NCI-H82 (cell line): ENCODE measurements at places on chromosomes 1 and 21.

GRCh38 chr1:175919001-175919400 is 175.6 kb upstream of the TNR start:
- DNase-seq: no peak

DNA sequence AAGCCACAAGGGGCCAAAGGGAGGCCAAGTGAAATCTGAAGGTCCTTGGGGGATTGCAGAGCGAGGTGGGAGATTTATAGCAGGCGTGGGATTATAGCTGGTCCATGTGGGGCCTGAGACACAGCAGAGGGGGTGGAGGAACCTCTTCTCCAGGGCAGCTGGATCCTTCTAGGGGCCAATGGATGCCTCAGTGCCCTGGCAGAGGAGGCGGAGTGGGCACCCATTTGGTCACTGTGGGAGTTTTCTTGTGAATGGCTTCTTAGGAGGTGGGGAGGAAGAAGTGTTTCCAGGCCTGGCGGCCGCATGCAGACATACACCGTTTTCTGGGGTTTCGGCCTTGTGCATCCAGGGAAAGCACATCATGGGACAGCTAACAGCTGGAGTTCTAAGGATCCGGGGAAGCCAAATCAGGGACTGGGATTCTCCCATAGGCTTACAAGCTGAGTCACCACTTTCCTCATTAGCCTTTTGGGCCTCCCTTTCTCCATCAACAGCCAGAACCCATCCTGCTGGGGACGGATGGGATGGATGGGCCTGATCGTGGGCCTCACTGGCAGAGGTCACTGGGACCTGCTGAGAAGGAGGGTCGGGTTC is 76.5 kb downstream of the RHOU start:
- DNase-seq: peak; percentile 51

- DNase-seq: peak; percentile 92
Measured at GRCh38 chr1:24705260-24706073, 39.8 kb upstream of the CLIC4 start.

DNA sequence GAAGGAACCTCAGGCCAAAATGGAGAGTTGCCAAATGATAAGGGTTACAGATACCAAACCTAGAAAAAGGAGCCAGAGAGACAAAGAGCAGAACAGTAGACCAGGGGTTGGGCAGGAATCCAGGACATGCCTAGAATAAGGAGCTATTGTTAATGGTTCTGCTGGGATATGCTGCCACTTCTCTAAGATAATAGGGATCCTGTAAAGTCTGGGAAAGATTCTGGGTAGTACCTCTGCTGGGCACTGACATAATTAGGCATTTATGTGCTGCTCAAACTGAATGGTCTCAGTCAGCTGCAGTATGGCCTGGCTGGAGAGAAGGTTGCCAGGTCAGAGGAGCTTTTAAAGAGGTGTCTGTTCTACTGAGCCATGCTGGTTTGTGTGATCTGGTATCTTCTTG is 19.9 kb upstream of the NRIP1 start:
- no peak for DNase-seq

DNA sequence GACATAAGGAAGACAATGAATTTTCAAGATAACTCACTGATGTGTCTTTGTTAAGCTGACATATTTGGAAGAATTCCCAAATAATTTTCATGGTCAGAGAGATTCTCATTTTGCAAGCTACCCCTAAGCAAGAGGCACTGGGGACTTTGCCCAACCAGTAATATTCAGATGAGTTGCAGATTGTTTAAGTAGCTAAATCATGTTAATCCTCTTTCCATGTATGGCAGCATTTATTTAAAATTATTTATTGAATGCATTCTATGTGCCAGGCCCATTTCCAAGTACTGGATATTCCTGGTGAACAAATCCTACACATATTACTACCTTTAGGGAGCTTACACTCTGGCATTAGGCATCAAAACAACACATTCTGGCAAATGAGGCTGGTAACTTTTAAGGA is 56.5 kb upstream of the BACH1 start:
- DNase-seq: peak; percentile 24

DNA sequence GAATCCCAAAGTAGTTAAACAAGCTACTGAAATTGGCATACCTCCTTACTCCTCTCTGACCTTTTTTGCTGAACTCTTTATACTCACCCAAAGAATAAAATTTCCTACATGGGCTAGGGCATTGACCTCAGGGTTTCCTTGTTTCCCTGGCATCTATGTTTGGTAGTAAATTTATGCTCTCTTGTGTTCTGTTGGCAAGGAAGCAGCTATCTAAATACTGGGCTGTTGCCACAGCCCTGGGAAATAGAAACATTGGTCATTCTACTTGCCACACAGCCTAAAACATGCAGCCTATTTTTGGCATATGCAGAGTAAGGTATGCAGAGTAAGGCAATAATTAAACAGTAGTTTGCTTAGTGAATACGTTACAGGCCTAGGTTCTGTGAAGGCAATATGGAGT is 351.4 kb downstream of the HLX start:
- DNase-seq: no peak

DNA sequence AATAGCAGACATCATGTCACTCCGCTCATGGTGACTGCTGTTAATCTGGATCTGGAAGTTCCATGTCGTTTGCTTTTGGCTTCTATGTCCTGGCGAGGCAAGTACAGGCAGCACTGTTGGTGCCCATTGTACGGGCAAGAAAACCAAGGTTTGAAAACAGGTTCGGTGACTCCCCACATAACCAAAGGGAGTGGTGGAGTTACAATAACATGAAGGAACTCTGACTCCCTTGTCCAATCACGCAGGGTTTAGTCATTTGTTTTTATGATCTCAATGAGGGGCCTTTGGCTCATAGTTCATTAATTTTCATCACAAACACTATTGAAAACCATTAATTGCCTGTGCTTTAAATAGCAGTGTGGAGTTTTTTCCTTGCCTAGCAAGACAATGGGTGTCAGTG is 82.9 kb upstream of the SSX2IP start:
- no peak for DNase-seq

GRCh38 chr1:229237320-229237719 is 33.6 kb upstream of the RAB4A start:
- DNase-seq: no peak

- no peak for DNase-seq
Measured at GRCh38 chr1:217363319-217363718, 267.6 kb downstream of the GPATCH2 start.

DNA sequence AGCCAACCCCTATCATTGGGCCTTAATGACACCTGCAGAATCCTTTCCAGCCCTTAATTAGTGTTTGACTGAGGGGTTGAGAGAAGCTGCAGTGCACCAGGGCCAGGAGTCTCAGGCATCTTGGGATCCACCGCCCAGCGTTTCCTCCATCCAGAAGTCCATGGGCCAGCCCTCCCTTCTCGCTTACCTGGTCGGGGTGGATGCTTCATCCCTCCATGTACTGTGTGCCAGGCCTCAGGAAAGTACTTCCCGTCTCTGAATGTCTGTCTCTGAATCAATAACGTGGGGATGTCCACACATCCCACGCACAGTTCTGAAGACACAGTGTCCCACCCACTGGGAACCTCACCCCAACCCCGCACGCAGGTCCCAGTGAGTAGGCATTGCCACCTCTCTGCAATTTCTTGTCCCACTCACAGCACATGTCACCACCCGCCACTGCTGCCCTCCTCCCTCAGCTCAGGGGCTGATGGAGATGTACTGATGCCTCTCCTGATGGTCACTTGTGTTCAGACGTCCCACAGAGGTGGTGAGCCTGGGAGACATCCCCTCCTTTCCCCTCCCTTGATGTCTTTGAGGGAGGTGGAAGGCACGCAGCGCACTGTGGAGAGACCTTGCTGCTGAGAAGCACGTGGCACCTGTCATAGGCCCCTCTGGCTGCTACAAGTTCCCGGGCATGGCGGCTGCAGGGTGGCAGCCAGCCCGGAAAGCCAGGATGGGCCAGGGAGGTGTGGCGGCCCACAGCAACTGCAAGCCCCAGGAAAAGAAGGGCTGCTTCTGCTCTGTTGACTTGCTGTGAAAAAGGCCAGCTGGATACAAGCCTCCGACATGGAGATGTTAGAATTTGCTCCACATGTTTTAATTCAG is 29.4 kb upstream of the PRSS38 start:
- no peak for DNase-seq

GRCh38 chr1:224196813-224197600 is 14.0 kb downstream of the DEGS1 start:
- no peak for DNase-seq

DNA sequence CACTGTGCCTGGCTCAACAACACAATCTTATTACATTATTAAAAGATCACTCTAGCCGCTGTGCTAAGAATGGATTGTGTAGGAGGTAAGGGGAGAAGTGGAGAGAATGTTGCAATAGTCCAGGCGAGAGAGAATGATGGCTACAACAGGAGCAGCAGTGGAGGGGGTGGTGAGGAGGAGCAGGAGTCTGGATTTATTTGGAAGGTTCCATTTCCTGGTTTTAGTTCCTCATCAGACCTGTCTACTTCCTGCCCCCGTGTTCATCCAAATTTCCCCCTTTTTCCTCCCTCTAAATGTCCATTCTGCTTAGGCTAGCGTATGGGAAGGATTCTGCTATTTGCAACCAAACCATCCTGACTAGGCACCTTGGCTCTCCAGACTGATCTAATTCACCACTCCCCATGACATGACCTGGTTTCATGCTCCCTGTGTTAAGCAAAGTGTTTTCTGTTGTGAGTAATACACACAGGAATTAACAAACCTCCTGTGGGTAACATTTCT is 35.1 kb upstream of the EYA3 start:
- DNase-seq: peak; percentile 79

GRCh38 chr1:76830373-76830772 is 36.9 kb upstream of the ST6GALNAC5 start:
- no peak for DNase-seq

- DNase-seq: no peak
Measured at GRCh38 chr1:116243333-116244054, 129.6 kb upstream of the ATP1A1 start.

- no peak for DNase-seq
Measured at GRCh38 chr1:160437432-160438316, 37.3 kb downstream of the VANGL2 start.

DNA sequence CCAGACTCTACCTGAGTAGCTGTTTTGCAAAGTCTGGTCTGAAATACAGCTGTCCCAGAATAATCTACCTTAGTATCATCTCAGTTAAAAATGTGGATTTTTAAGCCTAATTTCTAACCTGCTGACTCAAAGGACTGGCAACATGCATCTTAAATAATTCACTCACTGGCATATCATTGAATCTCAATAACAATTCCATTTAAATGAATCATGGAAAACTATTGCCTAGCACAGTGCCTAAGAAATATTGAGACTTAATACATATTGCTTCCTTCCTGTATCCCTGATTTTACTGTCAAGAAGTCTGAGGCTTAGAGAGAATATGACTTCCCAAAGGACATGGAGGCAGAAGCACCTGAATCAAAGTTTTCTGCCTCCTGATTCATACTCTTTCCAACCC is 3.1 kb downstream of the CCDC190 start:
- DNase-seq: no peak

DNA sequence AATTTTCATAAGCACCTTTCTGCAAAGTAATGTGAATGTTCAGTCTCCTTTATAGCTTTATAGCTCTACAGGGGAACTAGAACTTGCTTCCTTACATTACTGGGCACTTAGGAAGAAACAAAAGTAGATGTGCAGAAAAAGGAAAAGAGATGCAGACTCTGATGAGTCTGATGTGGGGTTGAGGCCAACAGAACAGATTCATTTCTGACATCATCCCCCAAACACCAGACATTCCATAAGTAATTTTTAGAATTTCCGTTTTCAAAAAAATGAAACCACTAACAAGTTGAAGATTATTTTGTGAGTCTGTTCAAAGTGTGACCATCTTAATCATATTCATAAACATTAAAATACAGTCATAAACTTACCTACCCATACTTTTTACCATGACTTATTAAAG is 96.0 kb downstream of the NRIP1 start:
- DNase-seq: no peak

DNA sequence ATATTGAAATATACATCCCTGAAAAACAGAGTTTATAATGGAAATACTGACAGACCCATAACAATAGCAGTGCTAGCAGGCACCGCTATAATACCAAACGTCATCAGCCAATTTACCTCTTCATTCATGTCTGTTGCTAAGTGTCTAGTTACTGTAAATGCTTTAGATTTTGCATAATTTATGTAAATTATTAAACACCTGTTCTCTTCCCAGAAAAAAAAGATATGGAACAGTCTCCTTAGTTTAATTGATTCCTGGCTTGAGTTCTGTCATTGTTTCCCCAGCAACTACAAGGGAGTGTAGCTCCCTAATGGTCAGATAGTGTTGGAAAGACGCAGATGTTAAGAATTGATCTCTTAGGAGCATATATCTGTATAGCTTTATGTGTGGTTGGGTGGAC is 817.9 kb upstream of the ADGRL2 start:
- DNase-seq: no peak

GRCh38 chr1:160795951-160796383 is at the start of gene LY9:
TSS of gene LY9 (plus strand) at chr1:160796174. CDS start at chr1:160796188, 14 bp downstream.
- DNase-seq: no peak

DNA sequence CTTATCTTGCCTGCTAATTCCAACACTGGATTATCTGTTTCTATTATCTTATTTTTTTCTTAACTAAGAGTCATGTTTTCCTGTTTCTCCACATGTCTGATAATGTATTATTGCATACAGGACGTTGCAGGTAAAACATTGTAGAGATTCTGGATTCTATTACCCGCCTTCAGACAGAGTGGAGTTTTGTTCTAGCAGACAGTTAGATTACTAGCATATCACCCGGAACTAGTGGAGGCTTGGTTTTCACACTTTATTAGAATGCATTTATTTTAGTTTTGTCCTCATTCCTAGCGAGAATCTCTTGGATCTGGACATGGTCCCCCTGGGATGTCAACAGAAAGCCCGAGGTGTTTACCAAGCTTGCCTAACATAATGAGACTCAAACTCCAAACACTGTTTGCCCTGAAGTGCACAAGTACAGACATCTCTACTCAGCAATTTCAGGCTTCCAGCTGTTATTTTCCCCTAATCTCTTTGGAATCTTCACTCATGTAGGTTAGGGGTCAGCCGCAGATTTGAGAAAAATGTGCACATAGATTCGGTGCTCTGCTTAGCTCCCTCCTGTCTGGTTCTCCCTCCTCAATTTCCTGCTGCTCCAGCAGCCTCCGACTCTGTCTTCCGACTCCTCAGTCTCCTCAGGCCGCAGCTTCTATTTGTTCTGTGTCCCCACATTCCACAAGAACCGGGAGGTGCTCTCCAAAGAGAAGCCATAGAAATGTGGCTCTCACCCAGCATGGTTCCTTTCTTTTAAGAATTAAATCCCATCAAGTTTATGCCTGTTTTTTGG is 36.8 kb upstream of the PTPRF start:
- DNase-seq: peak; percentile 34

DNA sequence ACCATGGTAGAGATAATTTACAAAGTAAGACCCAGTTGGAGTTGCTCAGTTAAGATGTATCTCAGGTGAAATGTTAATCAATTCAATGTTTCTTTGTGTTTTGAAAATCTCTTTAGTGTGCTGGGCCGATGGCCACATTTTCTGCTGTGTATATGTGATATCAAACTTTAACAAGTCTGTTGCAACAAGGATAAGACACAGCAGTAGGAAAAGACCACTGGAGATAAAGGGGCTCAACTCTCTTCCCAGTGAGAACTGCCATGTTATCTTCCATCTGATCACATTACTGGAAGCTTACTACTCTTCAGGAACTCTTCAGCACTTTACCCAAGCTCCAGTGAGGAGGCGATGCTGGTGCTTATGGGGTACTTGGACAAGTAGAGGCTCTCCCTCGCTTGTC is 227.7 kb downstream of the NFIA start:
- no peak for DNase-seq
